ENCODE measurements at places on chromosomes 1 and 21. TPM values are rescaled to one million over a fixed set of nuclear protein-coding genes. Genes with fewer than 3 reads are reported as not detected.

GRCh38 chr1:161549652-161550051 is at the start of gene FCGR3A:
Gene FCGR3A (minus strand): TSS chr1:161549818. CDS start chr1:161549736, 82 bp downstream.
- no peak for DNase-seq

DNA sequence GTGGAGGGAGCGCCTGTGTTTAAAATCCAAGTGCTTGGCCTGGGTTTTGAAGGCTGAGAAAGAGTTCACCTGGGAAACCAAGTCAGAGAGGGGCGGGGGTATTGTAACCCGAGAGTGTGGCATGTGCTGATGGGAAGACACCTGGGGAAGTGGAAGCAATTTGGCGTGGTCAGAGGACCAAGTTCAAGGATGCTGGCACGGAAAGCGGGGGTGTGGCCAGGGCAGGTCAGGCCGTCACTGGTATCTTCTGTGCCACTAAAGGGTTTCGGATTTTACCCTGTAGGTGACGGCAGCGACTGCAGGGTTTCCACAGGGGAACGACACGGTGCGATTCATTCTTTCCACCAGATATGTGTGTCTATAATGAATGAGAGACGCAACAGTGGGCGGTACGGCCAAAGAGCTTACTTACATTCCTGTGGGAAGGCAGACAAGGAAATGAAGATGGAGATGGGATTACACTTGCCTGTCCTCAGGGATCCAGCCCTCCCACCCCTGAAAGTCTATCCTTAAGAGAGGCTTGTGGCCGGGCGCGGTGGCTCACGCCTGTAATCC is 31.3 kb downstream of the CA6 start:
- DNase-seq, result no peak

DNA sequence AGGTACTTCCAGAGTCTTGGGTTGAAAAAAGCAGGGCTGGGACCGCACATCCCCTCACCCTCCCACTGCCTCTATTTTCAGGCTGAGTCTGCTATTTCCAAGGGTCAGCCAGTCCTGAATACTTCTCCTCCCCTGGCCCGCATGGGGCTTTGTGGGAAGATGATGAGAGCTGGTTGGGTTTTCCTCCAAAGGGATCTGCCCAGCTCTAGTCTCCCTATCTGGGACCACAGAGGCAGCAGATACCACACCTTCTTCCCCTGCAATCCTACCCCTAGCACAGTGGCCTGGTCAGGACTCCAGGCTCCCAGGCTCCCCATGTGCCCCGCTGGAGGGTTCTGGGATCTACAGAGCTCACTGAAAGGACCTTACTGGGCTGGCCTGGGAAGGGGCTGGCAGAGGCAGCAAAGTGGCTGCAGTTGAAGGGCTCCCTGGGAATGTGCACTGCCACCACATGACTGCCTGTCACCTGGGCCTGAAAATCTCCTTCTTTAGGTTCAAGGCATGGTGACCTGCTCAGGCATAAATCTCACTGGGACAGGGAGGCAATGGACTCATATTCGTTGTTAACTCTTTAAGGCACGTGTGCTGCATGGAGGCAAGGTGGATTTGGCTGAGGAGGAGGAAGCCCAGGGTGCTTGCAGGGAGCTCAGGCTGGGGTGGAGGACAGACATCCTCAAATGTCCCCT is 13.1 kb downstream of the CACNA1S start:
- no peak for DNase-seq

DNA sequence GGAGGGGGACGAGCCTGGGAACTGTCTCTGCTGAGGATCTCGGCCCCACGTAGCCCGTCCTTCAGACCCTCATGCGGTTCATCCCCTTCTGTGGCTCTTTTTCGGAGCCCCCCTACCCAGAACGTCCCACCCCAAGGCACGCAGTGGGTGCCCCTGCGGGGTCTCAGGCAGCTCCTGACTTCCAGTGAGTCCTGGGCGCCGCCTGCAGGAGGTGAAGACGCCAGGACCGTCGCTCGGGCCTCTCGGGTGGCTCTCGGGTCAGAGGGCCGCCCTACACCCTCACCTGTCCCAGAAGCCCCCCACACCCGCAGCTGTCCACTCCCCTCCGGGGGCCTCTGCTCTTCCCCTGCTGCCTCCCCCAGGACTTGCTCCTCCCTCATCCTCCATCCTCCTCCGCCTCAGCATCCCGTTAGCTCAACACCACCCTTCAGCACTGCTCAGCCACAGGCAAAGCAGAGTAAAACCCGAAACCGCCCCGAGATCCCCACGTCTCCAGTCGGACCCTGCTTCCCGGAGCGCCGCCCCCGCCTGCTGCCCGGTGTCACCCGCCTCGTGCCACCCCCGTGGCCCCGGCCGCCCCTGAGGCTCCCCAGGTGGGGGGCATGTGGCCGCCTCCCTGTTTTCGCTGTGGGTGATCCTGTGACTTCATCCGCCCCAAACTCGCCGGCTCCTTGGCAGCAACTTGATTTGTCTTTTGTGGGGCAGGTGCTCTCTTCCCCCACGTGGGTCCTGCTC is 13.3 kb upstream of the POFUT2 start:
- DNase-seq, result no peak

Gene PRELP
- 0.16 TPM for total RNA-seq

DNA sequence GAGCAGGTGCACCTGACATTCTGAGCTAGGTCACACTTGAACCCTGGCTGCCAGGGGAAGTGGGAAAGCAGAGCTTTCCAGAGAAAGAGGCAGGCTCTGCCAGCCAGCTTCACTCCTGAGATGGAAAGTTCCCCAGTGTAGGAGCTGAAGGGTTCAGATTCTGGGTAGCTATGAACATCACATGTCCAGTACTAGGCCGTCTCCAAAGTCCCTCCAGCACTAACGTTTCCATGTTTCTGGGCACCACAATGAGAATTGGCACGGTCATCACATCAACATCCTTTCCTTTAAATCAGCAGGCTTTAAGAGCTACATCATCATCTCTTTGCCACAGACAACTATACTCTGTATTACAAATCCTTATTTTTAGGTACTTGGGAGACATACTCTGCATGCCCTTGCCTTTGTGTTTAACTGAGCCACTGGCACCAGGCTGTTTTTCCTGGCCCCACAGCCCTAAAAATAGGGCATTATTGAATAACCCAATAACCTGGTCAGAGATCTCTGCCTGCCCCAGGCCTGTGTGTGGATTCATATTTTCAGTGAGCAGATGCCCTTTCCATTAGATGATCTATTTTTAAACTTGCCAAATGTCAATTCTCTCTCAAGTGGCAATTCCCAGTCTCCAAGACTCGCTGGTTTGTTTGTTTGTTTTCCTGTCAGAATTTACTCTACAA is 35.4 kb upstream of the USP24 start:
- no peak for DNase-seq

Gene GBP5
- 1.6 TPM for total RNA-seq

Gene FCRL5
- total RNA-seq, result not detected

GRCh38 chr1:181296180-181296579 is 187.1 kb upstream of the CACNA1E start:
- DNase-seq, result no peak

DNA sequence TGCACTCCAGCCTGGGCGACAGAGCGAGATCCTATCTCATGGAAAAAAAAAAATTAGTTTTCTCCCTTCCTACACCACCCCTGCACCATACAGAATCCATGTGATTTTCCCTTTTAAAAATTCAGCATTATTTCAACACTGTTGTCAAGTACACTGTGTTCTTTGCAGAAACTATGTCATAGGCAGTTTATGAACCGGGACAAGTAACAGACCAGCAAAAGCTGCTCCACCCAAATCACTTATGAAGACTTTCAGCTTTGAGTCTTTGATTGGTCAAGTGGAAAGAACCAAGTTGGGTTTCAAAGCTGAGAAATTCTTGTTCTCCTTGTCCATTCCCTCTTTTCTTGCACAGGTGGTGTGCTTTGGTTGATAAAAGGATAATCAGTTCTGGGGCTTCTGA is 173.0 kb downstream of the CDC7 start:
- DNase-seq, result no peak
